ENCODE measurements at places on chromosomes 2 and 18.

DNA sequence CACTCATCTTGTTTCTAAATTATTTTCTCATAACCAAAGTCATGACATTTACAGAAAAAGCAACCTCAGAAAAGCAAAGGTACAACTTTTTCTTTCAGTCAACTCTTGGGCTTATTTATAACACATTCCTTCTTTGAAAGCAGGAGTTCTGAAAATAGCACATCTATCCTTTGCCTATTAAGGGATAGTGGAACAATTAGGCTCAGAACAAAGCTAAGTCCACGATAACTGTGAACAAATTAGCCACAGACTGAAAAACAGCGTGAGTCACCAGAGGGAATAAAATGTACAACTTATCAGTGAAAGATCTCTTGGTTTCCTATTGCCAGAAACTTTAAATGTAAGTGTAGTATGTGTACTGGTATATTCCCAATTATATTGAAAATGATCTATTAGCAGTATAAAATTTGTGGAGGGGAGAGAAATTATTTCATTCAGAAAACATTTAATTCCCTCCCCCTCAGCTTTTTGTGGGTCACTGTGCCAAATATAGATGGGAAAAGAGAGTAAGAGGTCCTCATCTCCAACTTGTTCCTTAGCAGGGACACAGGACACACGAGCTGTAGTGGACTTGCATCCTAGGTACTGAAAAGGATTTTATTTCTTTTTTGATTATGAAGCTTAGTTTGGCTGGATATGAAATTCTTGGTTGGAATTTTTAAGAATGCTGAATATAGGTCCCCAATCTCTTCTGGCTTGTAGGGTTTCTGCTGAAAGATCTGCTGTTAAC is 15.4 kb upstream of the MATN3 start:
- DNase-seq = no peak

- DNase-seq = no peak
Measured at GRCh38 chr2:82852787-82853186, 1606.3 kb downstream of the SUCLG1 start.

DNA sequence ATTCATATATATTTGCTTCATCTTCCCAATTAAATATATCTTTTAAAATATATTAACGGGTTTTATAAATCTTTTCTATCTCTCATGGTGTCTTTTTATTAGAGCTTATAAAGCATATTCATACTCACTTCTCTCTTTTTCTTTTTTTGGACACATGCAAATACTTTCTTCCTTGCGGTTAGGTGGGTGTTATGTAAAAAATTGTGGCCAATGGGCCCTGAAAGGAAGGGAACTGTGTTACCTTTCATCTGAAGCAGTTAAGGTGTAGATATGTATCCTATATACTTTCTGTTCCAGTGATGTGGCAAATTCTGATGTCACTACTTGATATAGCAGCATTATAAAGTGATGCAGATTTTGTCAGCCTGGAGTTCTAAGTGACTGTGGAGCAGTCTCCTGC is 714.5 kb downstream of the PLCL1 start:
- DNase-seq = no peak

DNA sequence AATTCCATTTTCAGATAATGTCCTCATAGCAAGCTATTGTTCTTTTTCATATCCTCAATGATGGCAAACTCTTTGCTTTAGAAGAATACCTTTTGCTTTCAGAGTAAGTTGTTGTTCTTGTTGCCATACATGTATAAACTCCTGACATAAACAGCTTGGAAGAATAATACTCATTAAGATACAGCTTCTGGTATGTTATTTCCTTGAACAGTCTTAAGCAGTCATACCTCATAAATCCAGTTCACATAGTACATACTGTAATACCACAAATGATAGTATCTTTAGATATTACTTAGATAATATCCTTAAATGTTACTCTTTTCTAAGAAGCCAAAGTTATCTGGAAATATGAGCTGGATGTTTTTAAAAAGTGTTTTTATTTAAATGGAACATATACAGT is 23.2 kb downstream of the METTL8 start:
- DNase-seq = no peak

- DNase-seq = peak; percentile 59
Measured at GRCh38 chr2:10709290-10709939, 12.0 kb upstream of the ATP6V1C2 start.

DNA sequence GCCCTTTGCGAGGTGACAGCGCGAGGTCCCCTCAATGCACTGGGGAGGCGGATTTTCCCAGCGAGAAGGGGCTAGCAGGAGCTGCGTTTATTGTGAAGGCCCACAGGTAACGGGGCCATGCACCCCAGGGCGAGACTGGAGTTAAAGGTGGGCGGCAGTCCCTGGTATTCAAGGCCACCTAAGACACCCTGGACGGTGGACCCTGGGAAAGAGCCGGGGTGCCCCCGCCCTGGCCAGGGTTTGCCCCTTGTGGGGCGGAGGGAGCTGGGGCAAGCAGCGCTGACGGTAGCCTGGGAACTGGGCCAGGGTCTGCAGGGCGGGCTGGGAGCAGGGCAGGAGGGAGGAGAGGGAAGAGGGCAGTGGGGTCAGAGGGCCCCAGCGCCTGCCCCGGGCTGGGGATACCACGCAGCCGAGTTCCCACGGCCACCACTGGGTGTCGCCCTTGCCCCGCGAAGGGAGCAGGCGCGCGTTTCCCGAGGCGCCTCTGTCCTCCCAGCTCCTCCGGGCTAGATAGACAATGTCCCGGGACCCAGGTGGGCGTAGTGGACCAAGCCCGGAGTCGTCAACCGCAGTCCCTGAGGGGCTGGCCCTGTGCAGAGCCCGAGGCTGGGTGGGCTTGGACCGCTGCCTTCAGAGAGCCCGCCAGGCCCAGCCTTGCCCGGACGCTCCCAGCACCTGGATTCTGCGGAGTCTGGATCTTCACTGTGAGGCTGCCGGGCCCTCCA is 80.2 kb downstream of the SMAD4 start:
- DNase-seq = peak; percentile 42

GRCh38 chr2:222424276-222424728 is at the start of gene SGPP2:
SGPP2 (plus strand) TSS chr2:222424543; CDS start chr2:222424603, 60 bp downstream.
- DNase-seq = peak; percentile 74

GRCh38 chr2:234433201-234433600 is 63.7 kb downstream of the ARL4C start:
- no peak for DNase-seq

GRCh38 chr18:41886126-41886807 is 68.8 kb upstream of the PIK3C3 start:
- no peak for DNase-seq

- no peak for DNase-seq
Measured at GRCh38 chr2:25279091-25279651, 62.6 kb downstream of the DNMT3A start.

DNA sequence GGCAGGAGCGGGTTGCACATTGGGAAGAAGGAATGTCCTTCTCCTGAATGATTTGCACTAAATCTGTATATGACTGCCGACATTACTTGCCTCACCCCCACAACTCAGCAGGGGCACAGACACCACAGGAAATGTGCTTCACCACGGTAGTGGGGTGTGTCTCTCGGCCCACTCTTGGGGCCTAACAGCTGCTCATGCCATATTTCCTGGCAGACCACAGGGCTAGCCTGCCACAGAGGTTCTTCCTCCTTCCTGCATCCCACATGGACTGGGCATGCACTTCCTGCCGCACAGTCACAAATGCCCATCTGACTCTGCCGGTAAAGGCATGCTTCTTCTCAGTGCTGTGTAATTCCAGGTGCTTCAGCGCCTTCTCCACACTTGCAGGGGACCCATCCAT is 10.3 kb upstream of the PAPOLG start:
- no peak for DNase-seq

- DNase-seq = no peak
Measured at GRCh38 chr2:128401680-128402079, 83.0 kb upstream of the HS6ST1 start.

DNA sequence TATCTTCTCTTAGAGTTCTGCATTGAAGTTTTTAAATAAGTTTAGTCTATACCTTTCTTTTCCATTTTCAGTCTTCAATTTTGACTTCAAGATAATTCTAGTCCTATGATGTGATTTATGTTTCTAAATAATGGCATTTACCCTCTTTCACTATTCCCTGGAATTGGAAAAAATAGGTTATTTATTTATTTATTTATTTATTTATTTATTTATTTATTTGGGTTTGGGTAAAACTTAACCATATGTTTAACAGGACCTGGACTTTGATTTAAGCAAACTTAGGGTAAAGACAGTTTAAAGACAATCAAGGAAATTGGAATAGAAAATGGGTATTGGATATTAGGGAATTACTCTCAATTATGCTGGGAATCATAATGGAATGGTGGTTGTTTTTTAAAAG is 182.1 kb downstream of the RPIA start:
- no peak for DNase-seq

DNA sequence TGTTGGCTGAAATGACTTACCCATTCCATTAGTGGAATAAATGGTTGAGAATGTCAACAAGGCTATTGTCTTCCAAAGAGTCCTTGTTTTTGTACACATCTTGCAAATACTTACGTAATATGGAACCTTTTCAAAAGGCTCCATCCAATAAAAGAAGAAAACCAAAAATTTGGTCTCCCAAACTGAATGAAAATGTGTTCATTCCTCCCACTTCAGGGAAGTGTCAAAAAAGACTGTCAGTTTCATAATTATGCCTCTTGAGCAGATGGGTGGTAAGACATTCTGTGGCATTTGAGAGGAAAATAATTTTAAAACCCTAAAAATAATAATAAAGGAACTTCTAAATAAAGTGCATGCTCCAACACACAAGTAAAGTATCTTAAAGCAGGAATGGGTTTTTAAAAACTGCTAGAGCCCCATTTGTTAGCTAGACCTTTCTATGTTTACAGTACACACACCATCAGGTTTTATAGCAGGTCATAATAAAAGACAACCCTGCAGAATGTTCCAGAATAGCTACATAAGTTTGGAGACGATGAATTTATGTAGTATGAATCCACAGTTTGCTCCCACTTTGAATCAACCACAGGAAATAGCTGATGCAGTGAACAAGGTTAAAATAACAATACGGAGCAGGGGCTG is 843.7 kb downstream of the LRRTM4 start:
- DNase-seq = no peak

DNA sequence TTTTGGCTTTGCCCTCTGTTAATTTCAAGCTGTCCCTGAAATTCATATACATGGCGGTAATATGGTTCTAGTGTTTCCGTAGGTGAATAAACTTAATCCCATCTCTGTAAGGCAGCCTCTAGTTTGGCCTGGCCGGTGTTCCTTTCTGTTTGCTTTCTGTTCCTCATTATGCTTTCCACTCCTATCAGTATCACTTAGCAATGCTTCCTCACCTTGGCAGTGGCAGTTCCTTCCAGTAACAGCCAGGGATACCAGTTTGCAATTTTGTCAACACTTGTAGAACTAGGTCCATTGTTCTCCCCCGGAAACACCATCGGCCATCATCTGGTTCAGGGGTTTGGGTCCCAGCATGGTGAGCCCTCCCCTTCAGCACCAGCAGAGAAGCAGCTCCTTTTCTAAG is 18.2 kb upstream of the TNP1 start:
- no peak for DNase-seq

DNA sequence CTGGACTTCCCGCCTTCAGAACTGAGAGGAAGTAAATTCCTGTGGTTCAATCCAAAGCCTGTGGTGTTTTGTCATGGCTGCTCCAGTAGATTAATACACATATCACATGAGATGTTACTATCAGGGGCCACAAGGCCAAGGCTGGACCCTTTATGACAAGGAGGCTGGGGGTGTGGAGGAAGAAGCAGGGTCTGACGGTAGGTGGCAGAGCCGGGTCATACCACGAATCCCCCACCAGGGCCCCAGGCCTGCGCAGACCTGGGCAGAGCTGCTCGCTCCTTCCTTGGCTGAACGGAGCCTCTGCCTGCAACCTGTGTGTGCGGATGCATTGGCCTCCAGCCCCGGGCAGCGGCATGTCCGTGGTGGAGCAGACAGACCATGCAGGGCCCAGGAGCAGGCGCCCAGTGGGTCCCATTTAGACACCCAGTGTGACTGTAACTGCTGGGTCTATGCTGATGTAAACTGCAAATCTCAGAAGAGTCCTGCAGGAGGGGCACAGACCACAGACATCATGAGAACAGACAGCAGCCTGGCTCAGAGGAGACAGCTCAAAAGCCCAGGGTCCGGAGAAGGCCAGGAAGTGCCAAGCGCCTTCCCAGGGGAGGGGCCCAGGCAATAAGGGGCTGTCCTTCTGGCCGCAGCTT is 155.2 kb downstream of the PXDN start:
- no peak for DNase-seq

- DNase-seq = no peak
Measured at GRCh38 chr2:128595763-128596395, 277.2 kb upstream of the HS6ST1 start.

GRCh38 chr2:180690611-180691010 is 289.8 kb upstream of the UBE2E3 start:
- DNase-seq = no peak

DNA sequence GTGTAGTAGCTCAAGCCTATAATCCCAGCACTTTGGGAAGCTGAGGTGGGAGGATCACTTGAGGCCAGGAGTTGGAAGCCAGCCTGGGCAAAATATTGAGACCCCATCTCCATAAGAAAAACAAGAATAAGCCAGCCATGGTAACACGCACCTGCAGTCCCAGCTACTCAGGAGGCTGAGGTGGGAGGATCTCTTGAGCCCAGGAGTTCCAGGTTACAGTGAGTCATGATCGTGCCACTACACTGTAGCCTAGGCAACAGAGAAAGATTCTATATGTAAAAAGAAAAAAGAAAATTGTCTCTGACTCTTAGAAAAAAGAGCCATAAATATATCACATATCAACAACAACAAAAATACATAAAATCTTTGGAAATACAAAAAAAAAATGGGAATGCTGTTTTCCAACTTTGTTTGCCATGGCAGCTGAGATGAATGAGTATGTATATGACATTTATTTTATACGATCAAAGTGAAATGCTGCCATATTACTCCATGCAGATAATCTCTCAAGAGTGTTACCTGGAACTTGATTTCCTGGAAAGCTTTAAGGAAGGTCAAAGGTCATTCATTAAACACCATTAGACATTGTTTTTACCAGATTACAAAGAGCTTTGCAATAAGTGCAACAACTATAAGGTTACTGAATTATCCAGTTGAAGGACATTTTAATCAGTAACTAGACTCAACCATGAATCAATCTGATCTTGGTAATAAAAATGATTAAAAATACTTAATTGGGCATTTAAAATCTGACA is 19.7 kb upstream of the DAPL1 start:
- DNase-seq = no peak

- no peak for DNase-seq
Measured at GRCh38 chr2:3649581-3649980, 8.4 kb upstream of the ALLC start.

GRCh38 chr18:3175195-3175758 is 44.5 kb downstream of the MYOM1 start:
- no peak for DNase-seq

Measured in NCI-H345 (cell line).